ENCODE measurements at places on chromosomes 16 and 17. TPM values are rescaled to one million over a fixed set of nuclear protein-coding genes. Genes with fewer than 3 reads are reported as not detected.

Gene KRTAP16-1
- 0.27 TPM for total RNA-seq

DNA sequence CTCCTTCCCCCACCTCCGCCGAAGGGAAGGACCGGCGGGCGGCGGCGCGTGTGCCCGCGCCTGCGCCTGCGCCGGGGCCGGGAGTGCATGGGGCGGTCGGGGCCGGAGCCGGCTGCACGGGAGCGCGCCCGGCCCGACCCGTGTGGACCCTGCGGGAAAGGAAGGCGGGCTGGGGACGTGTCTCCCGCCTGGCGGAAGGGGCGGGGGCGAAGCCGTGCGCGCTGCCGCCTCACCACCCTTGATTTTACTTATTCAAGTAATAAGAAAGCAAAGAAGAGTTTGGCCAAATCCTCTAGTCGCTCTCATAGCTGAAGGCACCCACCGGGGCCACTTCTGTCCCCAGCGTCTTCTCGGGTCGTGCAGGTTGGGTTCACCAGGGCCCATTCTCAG, 596 bp upstream of the PFN1 start:
- DNase-seq: no peak

Gene ADAMTS18
- total RNA-seq: not detected

Gene HOXB9
- under 0.01 TPM for total RNA-seq

- no peak for DNase-seq
These were observed 16.6 kb upstream of the PMFBP1 start for GRCh38 chr16:72188541-72188940.

Gene FBXO39
- 0.81 TPM for total RNA-seq

DNA sequence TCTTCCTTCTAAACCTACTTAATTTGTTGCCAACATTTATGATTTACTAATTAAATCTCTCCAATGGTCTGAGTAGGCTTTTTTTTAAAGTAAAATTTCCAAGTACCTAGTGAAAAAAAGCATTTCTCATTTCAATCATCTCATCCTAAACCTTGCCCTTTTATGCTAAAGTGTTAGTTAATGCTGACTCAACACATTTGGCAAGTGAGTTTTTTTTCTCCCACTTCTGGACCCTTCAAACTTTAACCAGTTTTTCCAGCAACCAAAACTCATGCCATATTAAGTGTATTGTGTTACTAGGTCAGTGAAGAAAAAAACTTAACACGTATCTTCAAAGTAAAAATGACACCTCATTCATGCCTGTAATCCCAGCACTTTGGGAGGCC, 5.3 kb downstream of the AP1G1 start:
- DNase-seq: no peak

DNA sequence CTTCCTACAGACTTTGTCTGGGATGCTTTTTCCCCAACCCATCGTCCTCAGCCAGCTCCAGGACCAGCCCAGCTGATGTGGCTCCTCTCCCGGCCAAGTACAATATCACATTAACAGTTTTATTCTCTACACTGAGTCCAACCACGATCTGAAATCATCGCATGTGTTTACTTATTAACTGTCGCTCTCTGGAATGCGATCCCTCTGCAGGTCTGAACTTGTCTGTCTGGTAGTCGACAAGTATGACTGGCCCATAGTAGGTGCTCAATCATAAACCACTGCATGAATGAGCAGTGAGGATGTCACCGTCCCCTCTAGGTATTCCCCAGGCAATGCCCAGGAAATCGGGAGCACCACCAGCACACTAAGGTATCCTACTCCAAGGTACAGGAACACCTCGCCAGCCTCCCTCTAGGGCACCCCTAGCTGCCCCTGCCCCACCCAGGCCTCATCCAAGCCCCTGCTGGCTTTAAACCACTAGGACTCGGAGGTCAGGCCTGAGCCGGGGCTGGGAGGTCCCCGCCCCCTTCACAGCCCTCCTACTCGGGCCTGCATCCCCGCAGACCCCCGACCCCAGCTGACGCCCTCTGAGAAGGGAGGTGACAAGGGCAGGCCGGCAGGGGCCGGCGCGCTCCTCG, 27.7 kb downstream of the RTN4RL1 start:
- no peak for DNase-seq

- no peak for DNase-seq
These were observed 61.5 kb downstream of the WSB1 start for GRCh38 chr17:27355419-27355818.

- DNase-seq: no peak
These were observed 22.4 kb upstream of the SMIM36 start for GRCh38 chr17:55533608-55534007.

Gene CCDC200
- 0.27 TPM for total RNA-seq

GRCh38 chr16:4270091-4270490, 2.7 kb downstream of the TFAP4 start:
- no peak for DNase-seq

DNA sequence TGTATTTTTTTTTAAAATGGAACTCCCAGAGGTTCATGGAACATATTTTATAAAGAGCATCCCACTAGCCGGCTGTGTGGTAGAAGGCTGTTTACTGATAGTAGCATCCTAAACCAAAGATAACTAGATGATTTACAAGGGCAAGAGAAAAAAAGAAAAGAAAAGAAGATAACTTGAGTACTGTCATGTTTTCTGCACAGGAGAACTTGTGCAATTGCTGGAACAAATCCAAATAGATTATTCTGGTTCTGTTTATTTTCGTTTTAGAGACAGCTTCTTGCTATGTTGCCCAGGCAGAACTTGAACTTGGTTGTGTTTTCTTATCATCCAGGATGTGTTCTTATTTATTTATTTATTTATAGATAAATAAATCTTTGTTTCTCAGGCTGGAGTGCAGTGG, 20.9 kb upstream of the PPM1D start:
- DNase-seq: no peak

DNA sequence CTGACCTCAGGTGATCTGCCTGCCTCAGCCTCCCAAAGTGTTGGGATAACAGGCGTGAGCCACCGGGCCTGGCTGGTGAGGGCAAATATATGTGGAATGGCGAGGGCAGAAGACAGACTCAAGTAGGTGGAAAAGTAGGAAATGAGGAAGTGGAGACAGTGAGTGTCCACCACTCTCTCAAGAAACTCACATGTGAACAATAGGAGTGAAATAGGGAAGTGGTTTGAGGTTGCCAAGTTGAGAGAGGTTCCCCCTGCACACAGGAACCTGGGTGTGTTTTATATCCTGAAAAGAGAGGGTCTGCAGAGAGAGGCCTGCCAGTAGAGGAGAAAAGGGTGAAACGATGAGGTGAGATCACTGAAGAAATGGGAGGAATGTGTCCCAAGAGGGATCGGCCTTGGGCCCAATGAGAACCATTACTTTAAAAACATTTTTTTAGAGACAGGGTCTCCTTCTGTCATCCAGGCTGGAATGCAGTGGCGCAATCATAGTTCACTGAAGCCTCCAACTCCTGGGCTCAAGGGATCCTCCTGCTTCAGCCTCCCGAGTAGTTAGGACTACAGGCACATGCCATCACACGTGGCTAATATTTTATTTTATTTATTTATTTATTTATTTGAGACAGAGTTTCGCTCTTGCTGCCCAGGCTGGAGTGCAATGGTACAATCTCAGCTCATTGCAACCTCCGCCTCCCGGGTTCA, 17.1 kb upstream of the CORO1A start:
- peak; percentile 93 for DNase-seq

GRCh38 chr16:12062343-12063003, 85.9 kb downstream of the SNX29 start:
- no peak for DNase-seq

GRCh38 chr17:54881255-54881972, 19.2 kb upstream of the TOM1L1 start:
- no peak for DNase-seq

Gene CX3CL1
- under 0.01 TPM for total RNA-seq

- DNase-seq: no peak
These were observed 105.3 kb upstream of the C16orf82 start for GRCh38 chr16:26961459-26961858.

Gene NPIPA3
- 0.27 TPM for total RNA-seq

Gene NPIPB12
- total RNA-seq: 25.6 TPM

- DNase-seq: no peak
These were observed 44.3 kb downstream of the ABCA8 start for GRCh38 chr17:68910789-68911431.

Gene TBC1D3I
- total RNA-seq: 0.54 TPM

DNA sequence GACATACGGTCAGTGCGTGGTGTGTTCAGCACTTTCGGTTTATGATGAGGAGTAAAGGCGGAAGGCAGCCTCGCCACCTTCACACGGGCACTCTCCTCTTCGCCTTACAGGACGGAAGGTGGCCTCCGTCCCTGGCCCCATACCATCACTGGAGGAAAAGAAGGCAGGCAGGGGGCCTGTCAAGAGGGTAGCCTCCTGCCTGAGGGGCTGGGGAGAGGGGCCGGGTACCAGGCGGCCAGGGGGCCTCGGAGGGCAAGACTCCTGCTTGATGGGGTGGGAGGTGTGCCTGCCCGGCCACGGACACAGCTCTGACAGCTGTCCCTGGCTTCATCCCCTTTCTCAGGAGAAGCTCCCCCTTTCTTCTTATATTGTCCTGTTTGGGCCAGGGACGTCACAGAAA, 15.6 kb upstream of the SLC38A8 start:
- DNase-seq: no peak

DNA sequence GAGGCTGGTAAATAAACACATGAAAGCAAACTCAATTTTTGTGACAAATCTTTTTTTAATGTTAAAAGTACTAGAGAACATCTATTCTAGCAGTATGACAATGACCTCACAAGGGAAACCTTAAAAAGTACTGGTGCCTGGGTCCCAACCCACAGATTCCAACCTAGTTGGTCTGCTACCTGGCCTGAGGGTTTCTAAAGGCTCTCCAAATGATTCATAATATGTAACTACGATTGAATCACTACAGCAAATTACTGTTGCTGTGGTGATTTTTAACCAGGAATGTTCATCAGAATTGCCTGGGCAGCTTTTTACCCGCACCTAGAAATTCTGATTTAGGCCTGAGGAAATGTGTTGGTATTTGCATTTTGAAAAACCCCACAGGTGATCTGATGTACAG, 26.1 kb downstream of the CDR2 start:
- no peak for DNase-seq

Gene TMEM238L
- not detected for total RNA-seq

Gene KRTAP1-1
- not detected for total RNA-seq

DNA sequence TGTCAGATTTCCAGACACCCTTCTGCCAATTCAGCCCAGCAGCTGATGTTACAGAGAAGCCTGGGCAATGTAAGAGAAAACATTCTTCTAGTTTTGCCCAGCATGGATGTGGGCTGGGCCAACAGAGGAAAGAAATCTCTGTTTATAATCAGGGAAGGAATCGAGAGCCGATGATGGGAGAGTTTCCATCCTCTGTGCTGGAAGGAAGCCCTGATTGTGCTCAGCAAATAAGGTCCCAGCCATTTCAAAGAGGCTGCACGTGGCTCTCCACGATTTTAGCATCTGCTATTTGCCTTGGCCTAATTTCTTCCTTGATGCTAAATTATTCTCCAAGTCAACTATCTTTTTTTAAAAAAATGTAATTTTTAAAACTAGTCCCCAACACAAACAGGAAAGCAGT, 70.0 kb downstream of the IRX6 start:
- no peak for DNase-seq

Gene WWOX
- total RNA-seq: 24.8 TPM

DNA sequence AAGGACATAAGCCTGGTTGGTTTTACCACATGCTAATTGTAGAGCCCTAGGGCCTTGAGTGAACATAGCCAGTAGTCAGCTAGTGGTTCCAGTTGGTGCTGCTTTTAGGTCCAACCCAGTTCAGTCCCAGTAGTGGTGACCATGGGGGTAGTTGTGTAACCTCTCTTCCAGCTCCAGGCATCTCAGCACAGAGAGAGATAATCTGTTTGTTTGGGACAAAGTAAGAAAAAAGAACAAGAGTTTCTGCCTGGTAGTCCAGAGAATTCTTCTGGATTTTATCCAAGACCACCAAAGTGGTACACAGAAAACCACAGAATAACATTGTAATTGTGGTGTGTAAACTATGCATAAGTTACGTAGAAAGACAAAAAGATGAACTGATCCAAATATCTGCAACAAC, 5.2 kb upstream of the CCL13 start:
- no peak for DNase-seq

Gene SARM1
- total RNA-seq: 32.3 TPM

- DNase-seq: no peak
These were observed 4.6 kb upstream of the PIEZO1 start for GRCh38 chr16:88789594-88789993.

- no peak for DNase-seq
These were observed 4.2 kb downstream of the PLD6 start for GRCh38 chr17:17201907-17202306.

Gene ERBB2
- total RNA-seq: 7.5 TPM

Gene PLCG2
- total RNA-seq: 70.3 TPM

GRCh38 chr17:69501591-69502468, 87.3 kb downstream of the MAP2K6 start:
- no peak for DNase-seq

DNA sequence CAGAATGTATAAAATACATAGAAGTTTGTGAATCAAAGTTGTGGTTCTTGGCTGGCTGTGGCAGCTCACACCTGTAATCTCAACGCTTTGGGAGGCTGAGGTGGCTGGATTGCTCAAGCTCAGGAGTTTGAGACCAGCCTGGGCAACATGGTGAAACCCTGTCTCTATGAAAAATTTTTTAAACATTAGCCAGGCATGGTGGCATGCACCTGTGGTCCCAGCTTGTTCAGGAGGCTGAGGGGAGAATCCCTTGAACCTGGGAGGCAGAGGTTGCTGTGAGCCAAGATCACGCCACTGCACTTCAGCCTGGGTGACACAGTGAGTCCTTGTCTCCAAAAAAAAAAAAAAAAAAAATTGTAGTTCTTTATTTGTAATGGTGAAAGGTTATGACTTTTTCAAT, 13.8 kb upstream of the APPBP2 start:
- no peak for DNase-seq

Gene ACSM5
- total RNA-seq: not detected

Gene CA7
- total RNA-seq: under 0.01 TPM

Gene ARHGDIG
- total RNA-seq: 0.27 TPM

Gene HS3ST3B1
- 4.6 TPM for total RNA-seq

Gene MMP28
- 33.4 TPM for total RNA-seq

- DNase-seq: peak; percentile 47
These were observed at the start of gene CDH3 for GRCh38 chr16:68644715-68645493. CDH3 (plus strand) TSS chr16:68645310; CDS start chr16:68645380, 70 bp downstream.

GRCh38 chr17:2090210-2090641, 35.3 kb downstream of the HIC1 start:
- DNase-seq: peak; percentile 25

DNA sequence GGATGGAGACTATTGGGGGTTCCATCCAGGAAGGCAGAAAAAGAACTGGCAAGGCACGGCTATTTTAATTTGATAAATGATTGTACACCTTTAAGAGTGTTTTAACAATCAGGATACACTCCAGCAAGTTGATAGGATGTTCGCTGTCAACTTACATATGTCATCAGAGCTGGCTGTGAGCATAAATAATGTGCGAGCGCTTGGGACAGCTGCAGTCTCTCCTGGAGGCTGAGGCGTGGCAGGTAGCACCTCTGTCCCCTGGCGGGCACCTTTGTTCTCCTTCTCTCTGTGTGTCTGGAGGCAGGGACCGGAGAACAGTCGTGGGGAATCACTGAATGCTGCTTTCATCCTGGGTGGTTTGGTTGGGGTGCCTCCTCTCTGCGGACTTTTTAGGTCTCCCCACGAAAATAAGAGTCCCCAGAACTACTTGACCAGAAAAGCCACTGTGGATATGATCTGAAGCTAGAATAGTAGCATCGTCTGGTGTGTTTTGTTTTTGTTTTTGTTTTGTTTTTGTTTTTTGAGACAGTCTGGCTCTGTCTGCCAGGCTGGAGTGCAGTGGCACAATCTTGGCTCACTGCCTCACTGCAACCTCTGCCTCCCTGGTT, 9.4 kb downstream of the BAHCC1 start:
- DNase-seq: no peak
